Hindlimb muscle (tissue), 1 donor: ENCODE measurements at places on chromosomes 4 and X. TPM values are rescaled to one million over a fixed set of nuclear protein-coding genes. Genes with fewer than 3 reads are reported as not detected.

Gene PRDM5
- polyA plus RNA-seq = 10.0 TPM

Gene MGAT4D
- polyA plus RNA-seq = not detected

Gene DOK7
- 21.0 TPM for polyA plus RNA-seq

Gene HELQ
- polyA plus RNA-seq = 15.9 TPM

Gene MAML3
- polyA plus RNA-seq = 6.0 TPM

Gene NALF2
- 0.40 TPM for polyA plus RNA-seq

Gene ADAMTS3
- polyA plus RNA-seq = 1.6 TPM

Gene MAGEB1
- polyA plus RNA-seq = not detected

Gene MAGEA8
- polyA plus RNA-seq = 0.10 TPM

Gene ADH1B
- 10.2 TPM for polyA plus RNA-seq

Gene PPP3CA
- 39.4 TPM for polyA plus RNA-seq

Gene PNCK
- 3.5 TPM for polyA plus RNA-seq

Gene TEC
- polyA plus RNA-seq = 0.49 TPM

Gene TKTL1
- polyA plus RNA-seq = 0.67 TPM

Gene DNAAF6
- not detected for polyA plus RNA-seq

Gene FUNDC1
- 11.0 TPM for polyA plus RNA-seq

Gene MXRA5
- polyA plus RNA-seq = 50.4 TPM

Gene SAT1
- polyA plus RNA-seq = 36.6 TPM

Gene VCX3B
- not detected for polyA plus RNA-seq

Gene GAGE12E
- not detected for polyA plus RNA-seq

Gene EFNB1
- 51.1 TPM for polyA plus RNA-seq

Gene INTS6L
- 8.7 TPM for polyA plus RNA-seq

Gene IL2RG
- polyA plus RNA-seq = 1.8 TPM

Gene DCHS2
- 3.0 TPM for polyA plus RNA-seq

Gene TMPRSS11D
- 0.08 TPM for polyA plus RNA-seq

Gene SSX4
- not detected for polyA plus RNA-seq

Gene SATL1
- 0.43 TPM for polyA plus RNA-seq

Gene KLHL2
- polyA plus RNA-seq = 6.6 TPM

Gene GPRASP3
- 8.0 TPM for polyA plus RNA-seq

Gene GRIA2
- polyA plus RNA-seq = 4.3 TPM

Gene TRPC3
- 0.19 TPM for polyA plus RNA-seq

Gene CENPVL2
- polyA plus RNA-seq = not detected

Gene RNF212
- polyA plus RNA-seq = 3.6 TPM

Gene NDUFB11
- polyA plus RNA-seq = 116 TPM

Gene SSX2
- not detected for polyA plus RNA-seq

Gene KDR
- 49.7 TPM for polyA plus RNA-seq

Gene DIAPH2
- polyA plus RNA-seq = 9.5 TPM

Gene SYTL5
- 0.05 TPM for polyA plus RNA-seq

Gene SSX2B
- polyA plus RNA-seq = not detected

Gene GLRB
- 6.5 TPM for polyA plus RNA-seq

Gene MAOB
- polyA plus RNA-seq = 0.35 TPM

Gene KIAA1210
- polyA plus RNA-seq = 0.12 TPM

Gene JADE3
- polyA plus RNA-seq = 4.5 TPM

Gene JCHAIN
- polyA plus RNA-seq = 0.93 TPM

Gene MAGEH1
- polyA plus RNA-seq = 35.8 TPM

Gene UGT2B11
- not detected for polyA plus RNA-seq

Gene PABPC1L2A
- polyA plus RNA-seq = not detected

Gene CNGA2
- not detected for polyA plus RNA-seq

Gene PNMA3
- polyA plus RNA-seq = 1.2 TPM

Gene MAGEC2
- polyA plus RNA-seq = not detected

Gene F8A1
- polyA plus RNA-seq = 9.6 TPM

Gene TMSB15C
- 5.0 TPM for polyA plus RNA-seq
